SHP77 (cell line): ENCODE measurements at places on chromosomes 7 and 10.

- DNase-seq: no peak
Observed at GRCh38 chr7:20484356-20484755, 131.1 kb upstream of the ABCB5 start.

GRCh38 chr10:1241322-1241890 is 185.2 kb downstream of the WDR37 start:
- DNase-seq: no peak

DNA sequence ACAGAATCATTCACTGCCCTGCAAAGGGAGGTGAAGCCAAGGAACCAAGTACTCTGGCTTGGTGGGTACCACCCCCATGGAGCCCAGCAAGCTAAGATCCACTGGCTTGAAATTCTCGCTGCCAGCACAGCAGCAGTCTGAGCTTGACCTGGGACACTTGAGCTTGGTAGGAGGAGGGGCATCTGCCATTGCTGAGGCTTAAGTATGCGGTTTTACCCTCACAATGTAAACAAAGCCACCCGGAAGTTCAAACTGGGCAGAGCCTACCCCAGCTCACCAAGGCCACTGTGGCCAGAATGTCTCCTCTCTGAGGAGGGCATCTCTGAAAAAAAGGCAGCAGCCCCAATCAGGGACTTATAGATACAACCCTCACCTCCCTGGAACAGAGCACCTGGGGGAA is 1050.0 kb upstream of the GHITM start:
- DNase-seq: no peak

DNA sequence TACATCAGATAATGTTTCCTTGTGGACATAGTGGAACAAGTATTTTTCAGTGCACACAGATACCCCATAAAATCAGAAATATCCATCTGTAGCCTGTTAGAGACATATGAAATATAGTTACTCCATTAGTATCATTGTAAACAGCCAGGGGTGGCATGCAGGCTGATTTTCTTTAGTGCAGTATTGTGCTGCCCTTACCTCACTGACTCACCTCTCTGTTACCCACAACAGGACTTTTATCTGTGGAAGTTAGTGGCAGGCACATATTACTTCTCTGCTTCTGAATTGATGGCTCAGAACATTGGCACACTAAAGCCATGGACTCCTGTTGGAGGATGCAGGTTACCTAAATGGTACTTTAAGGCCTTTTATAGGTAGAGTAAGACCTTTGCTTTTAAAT is 70.0 kb downstream of the SLC25A40 start:
- no peak for DNase-seq

DNA sequence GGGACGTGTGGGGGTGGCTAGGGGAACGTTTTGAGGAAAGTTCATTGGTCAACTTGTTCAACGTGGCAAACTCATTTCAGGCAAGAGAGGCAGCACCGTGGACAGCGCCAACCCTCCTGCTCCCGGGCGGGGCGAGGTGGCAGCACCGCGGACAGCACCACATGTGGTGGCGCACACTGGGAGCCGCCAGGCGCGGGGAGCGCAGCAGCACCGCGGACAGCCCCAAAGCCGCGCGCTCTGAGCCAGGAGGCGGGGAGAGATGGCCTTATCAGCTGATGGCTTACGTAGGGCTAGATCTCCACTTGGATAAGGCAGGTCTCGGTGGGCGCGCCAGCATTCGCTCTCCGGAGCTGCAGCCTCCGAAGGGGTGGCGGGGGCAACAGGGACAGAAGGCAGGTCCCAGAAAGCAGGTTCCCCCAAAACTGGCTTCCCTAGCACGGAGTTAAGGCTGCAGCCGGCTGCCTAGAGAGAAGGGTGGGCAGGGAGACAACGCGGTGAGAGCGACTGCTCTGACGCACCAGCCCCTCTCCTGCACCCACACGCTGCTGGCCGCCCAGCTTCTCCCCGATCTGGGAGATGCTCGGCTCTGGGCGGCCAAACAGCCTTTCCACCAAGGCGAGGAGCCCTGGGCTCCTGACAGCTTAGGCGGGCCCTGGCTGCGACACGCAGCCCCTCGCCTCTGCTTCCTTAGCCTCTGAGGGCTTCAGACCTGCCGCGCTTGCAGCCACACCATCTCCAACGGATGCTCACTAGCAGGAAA is at the start of gene HTR5A:
Gene HTR5A (plus strand): TSS at position 333 of the 760 bp plus-strand sequence. CDS start 576 bp downstream, outside the sequence.
- DNase-seq: no peak

DNA sequence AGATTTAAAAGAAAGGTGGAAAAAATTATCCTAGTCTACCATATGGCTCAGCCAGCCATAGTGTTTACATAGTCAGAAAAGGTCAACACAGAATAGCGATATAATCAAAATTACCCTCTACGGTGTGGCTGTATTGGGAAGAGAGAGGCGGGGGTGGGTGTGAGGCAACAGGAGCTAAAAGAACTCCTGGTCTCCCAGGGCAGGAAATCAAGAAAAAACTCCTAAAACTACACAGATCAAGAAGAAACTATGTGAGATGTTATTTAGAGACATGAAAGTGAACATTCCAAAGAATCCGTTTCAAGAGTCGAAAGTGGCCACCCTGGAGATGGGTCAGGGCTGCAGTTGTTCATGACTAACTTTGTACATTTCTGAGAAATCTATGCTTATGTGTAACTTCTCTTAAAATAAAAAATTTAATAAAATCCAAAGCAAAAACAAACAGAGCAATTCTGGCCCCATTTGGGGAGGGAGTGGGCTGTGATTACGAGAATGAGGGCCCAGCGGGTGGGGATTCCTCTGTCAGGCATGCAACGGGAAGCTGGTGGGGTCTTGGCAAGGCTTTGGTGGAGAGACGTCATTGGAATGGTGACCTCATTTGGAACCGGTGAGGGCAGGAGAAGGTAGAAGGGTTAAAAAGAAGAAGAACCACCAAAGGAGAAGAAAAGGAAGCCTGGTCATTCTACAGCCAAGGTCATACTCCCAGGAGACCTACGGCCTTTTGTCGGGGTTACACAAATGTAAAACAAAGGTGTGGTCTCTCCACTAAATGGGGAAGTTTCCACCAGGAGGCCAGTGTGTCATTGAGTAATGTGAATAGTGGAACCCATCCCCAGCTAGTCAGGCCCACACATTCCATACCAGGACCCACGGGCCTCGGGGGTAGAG is 71.2 kb upstream of the DUSP5 start:
- DNase-seq: peak; percentile 24

- no peak for DNase-seq
Observed at GRCh38 chr10:108789919-108790318, 1133.4 kb downstream of the XPNPEP1 start.

DNA sequence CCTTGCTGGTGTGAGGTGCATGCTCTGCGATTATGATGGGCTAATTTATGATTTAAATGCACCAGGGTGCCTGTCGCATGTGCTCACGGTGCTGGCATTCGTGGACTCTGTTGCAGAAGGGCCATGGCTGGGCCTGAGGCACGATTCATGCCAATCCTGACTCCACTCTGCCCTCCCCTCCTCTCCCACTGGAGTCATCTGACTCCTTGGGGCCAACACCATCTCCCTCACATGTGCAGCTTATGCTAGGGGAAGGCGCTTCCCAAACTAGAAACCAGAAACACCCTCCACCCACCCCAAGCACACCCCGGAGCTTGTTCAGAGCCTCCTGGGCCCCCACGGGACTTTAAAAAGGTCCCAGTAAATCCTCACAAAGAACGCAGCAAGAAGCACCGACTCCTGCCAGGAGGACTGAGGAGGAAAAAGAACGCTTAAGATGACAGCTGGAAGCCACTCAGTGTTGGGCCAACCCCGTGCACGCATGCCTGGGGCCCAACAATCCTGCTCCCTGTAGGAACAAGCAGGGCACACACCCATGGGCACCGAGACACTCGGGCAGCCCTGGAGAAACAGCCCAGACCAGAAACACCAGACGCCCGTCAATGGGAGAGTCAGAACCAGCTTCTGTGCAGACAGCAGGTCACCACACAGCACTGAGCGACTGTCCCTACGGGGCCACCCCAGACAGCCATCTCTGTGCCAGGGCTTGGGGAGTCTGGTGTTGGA is 14.1 kb downstream of the BRI3 start:
- no peak for DNase-seq

DNA sequence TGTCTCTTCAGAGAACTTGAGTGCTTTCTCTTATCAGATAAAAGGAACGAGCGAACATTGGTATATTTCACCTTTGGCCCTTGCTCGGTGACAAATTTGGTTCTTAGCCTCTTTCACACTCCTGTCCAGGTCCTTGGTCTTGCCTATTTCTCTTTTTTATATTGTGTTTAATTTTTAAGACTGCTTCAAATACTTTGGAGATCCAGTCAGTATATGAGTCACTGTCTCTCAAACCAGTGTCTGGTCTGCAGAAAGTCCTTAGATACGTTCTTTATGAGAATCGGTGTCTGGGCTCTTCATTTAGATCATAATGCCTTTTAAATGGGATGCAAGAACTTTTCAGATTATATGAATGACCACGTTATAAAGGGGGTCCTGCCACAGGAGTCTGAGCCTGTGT is 55.0 kb downstream of the PIK3AP1 start:
- no peak for DNase-seq

DNA sequence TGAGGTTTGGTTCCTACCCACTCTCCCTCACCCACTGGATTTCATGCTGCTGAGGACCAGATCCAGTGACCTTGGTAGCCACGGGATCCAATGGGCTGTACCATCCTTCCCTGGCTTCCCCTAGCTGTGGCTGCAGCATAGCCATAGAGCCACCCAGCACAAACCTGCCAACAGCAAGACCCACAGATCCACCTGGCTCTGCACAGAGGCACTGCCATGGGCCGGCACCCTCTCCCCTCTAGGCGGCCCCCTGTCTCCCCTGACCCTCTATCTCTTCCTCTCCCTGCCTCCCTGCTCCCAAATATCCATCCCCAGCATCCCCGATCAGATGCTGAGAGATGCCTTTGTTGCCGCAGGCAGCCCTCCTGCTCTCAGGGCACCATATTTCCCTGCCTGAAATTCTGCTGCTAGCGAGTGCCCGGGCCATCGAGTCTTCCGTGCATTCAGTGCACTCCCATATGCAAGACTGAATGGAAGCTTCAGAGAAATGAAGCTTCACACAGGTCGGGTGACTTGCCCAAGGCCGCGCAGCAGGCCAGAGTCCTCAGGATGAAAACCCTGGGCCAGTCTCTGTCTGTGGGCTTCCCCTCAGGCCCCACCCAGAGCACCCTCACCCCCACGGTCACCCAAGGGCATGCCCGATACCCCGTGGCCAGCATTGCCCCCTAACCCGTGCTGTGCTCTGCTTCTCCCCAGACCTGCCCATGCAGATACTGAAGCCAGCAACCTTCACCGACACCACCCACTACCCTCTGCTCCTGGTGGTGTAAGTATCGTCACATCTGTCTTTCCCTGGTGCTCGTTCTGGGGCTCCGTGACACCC is 130.8 kb downstream of the PAXIP1 start:
- no peak for DNase-seq

DNA sequence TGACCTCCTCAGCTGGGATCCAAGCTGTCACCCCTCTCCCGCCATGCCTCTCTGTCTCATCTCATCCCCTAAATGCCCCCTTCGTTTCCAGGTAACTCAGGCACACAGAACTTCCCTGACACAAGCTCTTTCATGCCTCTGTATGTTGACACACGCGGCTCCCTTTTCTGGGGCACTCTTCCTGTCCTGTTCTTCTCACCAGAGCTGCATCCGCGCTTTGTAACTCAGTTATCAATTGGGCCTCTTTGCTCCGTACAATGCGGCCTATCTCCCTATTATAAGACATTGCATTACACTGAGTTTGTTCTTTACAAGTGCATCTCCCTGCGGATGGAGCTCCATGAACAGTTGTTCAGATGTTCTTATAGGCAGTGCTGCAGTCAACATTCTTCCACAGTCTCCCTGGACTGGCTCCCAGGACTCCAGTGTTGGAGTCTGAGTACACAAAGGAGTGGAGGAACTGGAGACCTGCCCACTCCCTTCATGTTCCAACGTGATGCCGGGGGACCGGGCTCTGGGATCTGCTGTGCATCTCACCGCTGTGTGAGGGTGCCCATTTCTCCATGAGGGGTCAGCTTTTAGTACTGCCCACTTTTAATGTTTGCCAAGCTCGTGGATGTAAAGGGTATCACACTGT is 56.9 kb upstream of the TNS3 start:
- no peak for DNase-seq

GRCh38 chr7:23212395-23212794 is 30.5 kb downstream of the NUP42 start:
- DNase-seq: no peak

GRCh38 chr10:128064970-128065580 is 61.1 kb downstream of the MKI67 start:
- no peak for DNase-seq

DNA sequence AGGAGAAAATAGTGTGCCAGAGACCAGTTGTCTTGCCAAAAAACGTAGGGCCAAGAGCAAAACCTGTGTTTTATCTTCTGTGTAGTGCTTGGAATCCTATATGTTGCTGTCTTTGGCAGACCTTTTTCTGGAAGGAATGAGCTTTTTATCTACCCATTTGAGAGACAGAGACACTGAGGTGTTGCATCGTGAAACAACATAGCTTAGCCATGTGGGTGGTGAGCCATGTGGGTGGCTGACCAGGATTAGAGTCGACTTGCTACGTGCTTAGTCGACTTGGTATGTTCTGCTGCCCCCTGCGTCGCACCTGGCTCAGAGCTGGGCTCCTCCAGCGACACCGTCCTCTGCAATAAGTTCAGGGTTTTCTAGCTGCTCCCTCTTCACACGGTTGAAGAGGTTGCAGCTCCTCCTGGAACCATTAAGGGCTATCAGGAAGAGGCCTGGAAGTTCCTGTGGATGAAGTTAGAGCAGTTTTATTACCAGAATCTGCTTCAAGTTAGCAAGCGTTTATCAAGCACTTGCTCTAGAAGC is 175.8 kb downstream of the SH2D4B start:
- no peak for DNase-seq
